Stimulated activated CD4-positive, alpha-beta T cell treated with anti-CD3 and anti-CD28 coated beads, Interleukin-4, amount 100 ng/mL, for 1 hour (primary cell): ENCODE measurements at places on chromosomes 1 and 21.

- no peak for DNase-seq
Observed at GRCh38 chr1:112504001-112504660, 4.6 kb upstream of the WNT2B start.

- peak; percentile 60 for DNase-seq
Observed at GRCh38 chr1:27332536-27333281, 9.1 kb upstream of the SYTL1 start.

DNA sequence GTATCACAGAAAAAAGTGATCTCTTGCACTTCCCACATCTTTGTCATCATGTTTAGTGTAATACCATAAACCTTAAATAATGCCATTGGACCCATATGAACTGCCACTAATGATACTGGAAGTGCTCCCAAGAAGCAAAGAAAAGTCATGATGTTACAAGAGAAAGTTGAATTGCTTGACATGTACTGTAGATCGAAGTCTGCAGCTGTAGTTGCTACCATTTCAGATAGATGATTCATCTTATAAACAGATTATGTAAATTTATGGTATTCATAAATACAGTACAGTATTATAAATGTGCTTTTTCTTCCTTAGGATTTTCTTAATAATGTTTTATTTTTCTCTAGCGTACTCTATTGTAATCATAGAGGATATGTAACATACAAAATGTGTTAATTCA is 30.1 kb upstream of the LAMC2 start:
- no peak for DNase-seq

GRCh38 chr1:238677567-238677966 is 708.8 kb upstream of the CHRM3 start:
- no peak for DNase-seq

DNA sequence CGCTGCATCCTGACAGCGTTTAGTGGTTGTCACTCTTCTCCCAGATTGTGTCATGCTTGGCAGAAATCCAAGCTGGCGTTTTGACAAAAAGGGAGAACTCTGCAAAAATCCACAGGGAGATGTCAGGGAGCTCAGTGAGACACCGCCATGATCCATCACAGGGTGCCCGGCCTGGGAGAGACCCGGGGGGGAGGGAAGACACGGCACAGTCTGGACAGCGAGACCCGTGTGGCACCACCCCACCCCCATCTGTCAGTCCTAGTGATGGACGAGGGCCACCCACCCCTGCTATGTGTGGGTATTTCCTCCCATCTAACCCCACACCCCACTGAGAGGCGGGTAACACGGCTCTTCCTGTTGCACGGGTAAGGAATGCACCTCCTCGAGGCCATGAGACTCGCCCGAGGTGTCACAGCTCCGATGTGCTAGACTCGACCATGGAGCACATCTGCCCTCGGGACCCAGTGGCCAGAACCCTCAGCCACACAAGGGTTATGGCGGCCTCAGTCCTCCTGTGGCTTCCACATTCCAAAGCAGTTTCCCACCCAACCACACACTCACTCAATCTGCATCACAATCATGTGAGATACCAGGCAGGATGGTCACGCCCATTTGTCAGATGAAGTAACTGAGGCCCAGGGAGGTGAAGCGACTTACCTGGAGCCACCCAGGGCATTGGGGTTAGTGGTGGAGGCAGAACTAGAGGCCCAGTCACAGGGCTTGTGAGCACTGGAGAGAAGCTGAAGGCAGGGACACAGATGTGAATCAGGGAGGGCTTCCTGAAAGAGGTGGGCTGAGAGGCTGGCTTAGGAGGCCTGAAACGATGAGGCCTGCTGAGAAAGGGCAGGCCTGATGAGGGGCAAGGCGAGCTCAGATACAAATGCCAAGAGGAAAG is 688.5 kb downstream of the MATN1 start:
- DNase-seq = no peak

- no peak for DNase-seq
Observed at GRCh38 chr1:83794384-83794783, 204.5 kb downstream of the TTLL7 start.

DNA sequence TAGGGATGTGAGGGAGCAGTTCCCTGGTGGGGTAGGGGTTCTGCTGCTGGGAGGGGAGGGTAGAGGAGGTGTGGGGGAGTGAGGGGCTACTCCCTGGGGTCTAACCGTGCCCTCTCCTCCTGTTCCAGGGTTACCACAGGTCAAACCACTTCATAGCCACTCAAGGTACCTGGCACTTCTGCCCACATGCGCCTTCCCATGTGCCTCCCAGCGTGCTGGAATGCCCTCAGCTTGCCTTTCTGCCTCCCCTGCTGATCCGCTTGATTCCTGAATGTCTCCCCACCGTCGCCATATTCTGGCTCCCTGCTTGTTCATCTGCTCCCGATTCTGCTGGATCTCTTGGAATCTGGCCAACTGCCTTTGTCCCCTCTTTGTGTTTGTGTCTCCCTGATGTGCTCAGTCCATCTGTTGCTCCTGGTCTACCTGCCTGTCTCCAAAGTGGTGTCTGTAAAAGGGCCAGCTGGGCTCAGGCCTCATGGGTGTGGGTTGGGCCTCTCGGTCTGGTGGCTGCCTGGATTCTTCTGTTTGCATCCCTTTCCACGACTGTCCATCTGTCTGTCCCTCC is 74.4 kb downstream of the PTPRU start:
- DNase-seq = no peak

DNA sequence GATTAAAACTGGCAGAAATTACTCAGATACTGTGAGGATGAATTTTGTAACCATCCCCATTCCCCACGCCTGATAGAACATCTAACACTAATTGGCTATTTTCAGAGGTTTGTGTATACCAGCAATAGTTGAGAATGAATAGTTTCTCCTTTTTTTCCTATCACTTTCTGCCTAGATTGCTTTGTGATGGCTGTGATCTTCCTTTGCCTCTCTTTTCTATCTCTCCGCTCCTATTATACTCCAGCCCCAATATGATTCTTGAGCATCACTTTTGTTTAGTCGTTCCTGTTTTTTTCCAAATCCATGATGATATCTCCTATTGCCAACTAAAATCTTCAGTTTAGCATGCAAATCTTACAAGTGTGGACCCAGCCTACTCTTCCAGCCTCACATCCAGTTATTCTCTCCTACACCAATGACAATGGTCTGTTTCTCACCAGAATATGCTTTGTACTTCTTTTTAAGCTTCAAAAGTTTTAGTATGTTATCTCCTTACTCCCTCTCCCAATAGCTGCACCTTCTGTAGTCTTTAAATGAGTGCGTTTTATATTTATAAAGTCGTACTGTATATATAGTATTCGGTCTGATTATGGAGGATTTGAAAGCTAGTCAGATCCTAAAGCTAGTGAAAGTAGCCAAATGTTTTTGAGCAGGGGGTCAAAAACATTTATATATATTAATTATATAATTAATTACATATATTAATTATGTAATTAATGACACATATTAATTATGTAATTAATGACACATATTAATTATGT is 25.2 kb downstream of the MAGI3 start:
- DNase-seq = no peak

GRCh38 chr1:235918465-235918864 is 51.8 kb upstream of the LYST start:
- no peak for DNase-seq

DNA sequence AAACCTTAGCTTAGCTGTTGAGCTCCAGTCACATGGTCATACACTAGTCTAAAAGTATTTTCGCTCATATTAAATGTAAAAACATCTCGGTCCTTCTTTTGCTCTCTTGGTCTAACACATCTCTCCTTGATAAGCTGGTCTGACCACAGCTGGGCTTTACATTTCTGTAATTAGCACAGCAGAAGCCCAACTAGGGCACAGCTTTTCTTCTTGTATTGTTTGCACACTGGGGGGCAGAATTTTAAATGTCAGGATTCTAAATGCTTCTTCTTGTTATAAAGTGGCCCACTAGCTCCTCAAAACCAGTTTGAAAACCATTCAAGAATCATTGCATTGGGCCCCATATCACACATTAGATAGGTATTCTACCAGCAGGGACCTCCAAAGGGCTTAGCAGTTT is 289.1 kb upstream of the PKN2 start:
- DNase-seq = no peak

DNA sequence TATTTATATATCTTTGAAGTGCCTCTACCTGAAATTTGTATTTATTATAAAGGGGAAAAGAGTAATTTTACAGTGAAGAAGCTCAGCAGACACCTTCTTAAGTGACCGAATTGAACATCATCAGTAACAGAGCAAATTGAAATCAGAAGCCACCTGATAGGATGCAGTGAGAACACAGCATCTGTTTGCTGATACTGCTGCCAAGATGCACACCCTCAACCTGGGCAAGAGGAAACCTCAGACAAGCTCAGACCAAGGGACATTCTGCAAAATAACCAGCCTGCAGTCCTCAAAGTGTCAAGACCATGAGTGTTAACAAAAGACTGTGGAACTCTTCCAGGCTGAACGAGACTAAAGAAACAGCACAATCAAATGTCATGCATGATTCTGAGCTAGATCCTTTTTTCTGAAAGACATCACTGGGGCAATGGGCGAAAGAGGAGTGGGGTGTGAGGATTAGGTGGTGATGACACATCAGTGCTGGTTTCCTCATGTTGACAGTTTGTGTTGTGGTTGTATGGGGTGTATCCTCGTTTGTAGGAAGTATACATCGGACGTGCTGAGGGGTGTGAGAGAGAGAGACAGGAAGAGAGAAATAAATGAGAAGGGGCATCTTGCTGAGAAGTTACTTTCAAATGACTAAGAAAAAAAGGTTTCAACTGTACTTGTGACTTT is 103.7 kb downstream of the ABCA4 start:
- DNase-seq = no peak

DNA sequence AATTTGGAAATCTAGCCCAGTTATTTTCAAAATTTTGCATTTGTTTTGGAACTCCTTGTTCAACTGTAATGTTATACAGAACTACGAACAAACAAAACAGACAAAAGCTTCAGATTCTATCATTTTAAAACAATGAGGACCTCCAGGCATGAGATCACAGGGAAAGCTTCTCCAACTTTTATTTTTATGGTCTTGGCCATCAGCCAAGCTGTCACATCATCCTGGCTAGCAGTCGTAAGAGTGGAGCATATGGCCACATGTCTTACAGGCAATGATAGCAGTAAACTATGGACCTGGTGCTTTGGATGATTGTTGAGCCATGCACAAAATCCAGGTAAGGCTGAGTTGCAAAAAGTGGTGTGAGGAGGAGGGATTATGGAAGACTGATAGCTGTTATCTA is 299.6 kb downstream of the LMX1A start:
- DNase-seq = no peak

GRCh38 chr1:68355614-68356013 is 94.1 kb downstream of the RPE65 start:
- no peak for DNase-seq

- no peak for DNase-seq
Observed at GRCh38 chr1:54124472-54124871, 28.3 kb downstream of the CDCP2 start.

GRCh38 chr1:168372307-168372706 is 91.6 kb downstream of the TBX19 start:
- DNase-seq = no peak

GRCh38 chr1:156075162-156075561 is 7.1 kb downstream of the MEX3A start:
- DNase-seq = no peak

GRCh38 chr1:3014443-3015268 is 6.6 kb upstream of the ACTRT2 start:
- no peak for DNase-seq

- no peak for DNase-seq
Observed at GRCh38 chr21:29084372-29084771, 10.9 kb upstream of the CCT8 start.

DNA sequence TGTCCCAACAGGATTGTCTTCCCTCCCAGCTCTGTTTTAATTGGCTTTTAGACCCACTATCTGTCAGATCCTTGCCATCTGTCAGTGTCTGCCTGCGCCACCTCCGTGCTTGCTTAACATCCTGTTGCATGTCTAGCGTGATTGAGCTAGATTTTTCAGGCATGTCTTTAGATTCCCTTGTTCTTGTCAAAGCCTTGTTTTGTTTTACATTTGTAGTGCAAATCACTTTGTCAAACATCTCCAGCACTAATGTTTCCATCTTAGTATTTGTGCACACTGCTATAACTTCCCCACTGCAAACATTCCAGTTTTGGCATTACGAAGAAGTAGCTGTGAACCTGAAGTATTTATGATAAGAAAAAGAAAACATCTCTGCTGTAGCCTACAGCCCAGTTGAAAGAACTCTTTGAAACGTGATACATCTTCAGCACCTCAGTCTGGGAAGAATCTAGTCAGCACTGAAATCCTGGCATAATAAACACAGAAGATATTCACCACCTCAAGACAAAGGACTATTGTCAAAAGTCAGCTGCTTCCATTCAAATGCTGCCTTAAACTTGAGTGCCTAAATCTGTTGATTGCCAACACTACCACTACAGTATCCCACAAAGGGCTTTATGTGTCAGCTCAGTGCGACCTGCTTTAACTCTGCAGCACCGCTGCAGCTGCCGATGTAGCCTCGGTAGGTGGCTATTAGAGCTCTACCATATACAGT is 105.0 kb downstream of the FNBP1L start:
- DNase-seq = no peak

- no peak for DNase-seq
Observed at GRCh38 chr1:209160230-209160629, 423.3 kb upstream of the CAMK1G start.

GRCh38 chr1:205538235-205538840 is 33.9 kb downstream of the CDK18 start:
- DNase-seq = no peak

GRCh38 chr1:5742801-5743200 is 249.4 kb downstream of the NPHP4 start:
- DNase-seq = no peak

- no peak for DNase-seq
Observed at GRCh38 chr1:178417858-178418257, 78.9 kb downstream of the CLEC20A start.

DNA sequence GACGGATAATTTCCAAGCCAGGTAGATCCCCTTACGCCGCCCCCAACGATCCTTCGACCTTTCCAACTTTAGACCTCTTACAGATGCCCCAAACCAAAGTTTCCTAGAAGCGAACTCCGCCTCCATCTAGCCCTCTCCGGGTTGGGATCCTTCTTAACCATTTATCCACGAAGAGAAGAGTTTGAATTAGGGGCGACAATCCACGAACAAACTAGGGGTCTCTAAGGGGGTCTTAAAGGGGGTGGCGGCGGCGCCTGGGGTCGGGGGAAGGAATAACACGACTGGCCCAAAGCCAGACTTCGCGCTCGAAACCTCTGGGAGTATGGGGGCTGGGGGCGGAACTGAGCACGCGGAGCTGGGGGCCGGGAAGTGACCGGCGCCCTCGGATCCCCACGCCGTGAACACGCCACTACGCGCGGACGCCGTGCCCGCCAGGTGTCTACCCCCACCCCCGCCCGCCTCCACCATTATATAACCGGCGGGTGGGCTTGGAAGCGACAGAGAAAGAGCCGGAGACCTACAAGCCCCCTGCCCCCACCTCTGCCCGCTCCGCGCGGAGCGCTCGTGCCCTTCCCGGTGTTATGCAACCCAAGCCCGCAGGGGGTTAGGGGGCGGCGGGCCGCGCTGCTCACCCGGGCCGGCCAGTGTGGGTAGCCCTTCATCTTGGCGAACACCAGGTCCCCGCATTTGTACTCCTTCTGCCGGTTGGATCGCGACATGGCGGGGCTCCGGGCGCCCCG is 594 bp downstream of the HDGF start:
- DNase-seq = peak; percentile 51
